ENCODE measurements at places on chromosomes 2 and 18.
A peak's percentile ranks its signal among the peaks of the same experiment; 100 is the strongest.

- no peak for DNase-seq
These were observed 255.3 kb upstream of the FBXO11 start for GRCh38 chr2:48161628-48162027.

GRCh38 chr2:75256485-75256884 is 57.2 kb upstream of the TACR1 start:
- DNase-seq = no peak

DNA sequence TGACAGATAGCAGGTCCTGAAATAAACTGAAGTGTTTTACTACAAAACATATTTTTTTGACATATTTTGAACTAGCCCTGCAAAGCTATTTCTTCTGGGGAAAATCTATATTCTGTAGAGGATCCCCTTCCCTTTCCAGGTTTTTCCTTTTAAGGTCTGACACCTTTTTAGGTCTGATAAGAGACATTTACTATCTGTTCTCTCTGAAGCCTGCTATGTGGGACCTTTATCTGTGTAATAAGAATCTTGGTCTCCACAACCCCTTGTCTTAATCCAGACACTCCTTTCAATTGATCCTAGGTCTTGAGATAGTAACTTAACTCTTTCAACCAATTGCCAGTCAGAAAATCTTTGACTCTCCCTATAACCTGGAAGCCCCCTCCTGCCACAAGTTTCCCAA is 5.5 kb upstream of the PDK1 start:
- DNase-seq = no peak

DNA sequence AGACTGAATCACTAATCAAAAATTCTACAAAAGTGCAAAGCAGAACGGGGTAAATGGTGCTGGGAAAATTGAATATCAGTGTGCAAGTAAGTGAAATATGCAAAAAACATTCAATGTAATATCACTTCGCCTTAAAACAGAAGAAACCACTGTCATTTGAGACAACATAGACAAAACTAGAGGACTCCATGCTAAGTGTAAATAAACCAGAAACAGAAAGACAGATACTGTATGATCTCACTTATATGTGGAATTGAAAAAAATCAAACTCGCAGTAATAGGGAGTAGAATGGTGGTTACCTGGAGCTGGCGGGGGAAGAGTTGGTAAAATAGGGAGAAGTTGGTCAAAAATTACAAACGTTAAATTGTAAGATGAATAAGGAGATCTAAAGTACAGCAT is 1420.0 kb upstream of the CDH2 start:
- no peak for DNase-seq

DNA sequence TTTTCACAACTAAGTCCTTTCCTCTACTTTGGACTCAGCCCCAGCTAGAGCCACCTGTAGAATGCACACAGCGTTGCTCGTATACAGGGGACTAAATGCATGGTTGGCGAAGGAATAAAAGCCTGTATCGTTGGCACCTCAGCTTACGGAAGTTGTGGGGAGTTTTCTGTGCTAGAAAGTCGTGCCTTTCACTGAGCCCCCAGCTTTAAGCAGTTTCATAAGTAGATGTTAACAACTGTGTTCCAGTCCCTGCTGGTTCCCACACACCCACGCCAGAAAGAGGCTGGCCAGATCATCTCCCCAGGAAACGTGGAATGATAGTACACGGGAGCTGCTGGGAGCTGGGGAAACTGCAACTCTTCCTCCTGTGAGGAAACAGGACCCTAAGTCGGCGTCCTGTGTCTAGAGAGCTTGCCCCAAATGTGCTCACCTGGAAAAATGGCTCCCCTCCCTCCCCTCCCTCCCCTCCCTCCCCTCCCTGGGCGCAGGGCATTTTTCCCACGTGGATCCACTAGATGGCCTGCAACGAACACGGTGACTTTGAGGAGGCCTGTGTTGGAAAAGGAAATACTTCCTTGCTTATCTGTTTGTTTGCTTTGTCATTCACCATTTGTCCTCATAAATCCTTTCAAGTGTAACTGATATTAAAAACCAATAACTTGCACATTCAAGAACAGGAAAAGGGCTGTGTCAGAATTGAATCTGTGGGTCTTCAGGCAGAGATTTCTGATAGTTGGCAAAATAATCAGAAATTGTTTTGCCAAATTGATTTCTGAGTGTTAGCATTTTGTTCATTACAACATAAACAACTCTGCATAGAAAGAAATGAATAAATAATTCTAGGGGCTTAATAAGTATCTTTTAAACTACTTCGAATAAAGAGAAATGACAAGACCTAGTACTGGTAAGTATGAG is 43.9 kb upstream of the RFX8 start:
- DNase-seq = no peak

DNA sequence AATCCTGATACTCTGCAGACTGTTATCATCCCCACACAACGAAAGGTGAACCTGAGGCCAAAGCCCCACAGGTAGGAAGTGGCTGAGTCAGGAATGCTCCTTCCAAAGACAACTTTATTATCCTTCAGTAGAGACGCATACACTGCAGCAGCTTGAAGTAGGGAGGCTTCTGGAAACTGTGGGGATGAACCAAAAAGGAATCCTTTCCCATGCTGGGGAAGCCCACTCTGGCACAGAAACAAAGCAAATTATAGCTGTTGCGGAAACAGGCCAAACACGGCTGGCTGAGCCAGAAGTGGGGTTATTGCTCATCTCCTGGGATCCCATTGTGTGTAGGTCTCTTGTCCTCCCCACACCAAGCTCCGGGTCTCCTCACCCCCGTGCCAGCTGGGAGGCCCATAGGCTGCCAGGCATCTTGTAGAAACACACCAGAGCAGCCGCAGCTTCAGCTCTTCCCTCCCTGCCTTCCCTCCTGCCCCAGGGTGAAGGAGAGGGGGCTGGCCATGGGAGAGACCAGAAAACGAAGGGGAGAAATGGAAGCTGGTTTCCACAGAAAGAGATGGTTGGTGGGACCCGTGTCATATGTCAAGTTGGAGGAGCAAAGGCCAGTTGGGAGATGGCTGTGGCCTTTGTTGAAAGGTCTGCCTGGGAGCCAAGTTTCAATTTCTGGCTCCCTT is 176.9 kb upstream of the NABP1 start:
- DNase-seq = no peak

DNA sequence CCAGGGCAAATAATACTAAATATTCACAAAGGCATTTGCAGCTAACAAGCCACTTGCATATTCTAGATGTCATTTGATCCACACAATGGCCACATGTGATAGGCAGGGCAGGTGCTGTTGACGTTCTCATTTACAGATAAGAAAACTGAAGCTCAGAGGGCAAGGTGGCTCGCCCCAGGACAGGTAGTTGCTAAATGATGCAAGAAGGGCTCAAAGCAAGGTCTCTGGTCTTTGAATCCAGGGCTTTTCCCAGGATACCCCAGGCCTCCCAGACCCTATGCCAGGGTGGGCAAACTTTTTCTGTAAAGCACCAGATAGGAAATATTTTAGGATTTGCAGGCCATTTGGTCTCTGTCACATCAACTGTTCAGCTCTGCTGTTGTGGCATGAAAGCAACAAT is 35.1 kb downstream of the LOXHD1 start:
- no peak for DNase-seq

DNA sequence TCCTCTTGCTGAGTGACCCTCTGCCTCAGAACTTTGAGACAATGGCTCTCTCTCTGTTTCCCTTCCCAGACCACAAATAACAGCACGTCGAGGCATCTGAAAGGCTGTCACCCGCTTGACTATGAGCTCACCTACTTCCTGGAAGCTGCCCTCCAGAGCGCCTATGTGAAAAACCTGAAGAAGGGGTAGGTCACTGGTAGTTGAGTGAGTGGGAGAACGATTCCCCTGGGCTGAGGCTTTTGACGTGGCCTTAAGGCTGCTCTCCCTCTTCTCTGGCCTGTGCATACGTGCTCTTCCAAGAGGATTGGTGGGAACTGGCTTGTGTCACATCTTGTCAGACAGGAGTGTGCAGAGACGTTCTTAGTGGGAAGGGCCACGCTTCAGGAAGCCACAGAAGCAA is 63.1 kb upstream of the MCFD2 start:
- DNase-seq = no peak

DNA sequence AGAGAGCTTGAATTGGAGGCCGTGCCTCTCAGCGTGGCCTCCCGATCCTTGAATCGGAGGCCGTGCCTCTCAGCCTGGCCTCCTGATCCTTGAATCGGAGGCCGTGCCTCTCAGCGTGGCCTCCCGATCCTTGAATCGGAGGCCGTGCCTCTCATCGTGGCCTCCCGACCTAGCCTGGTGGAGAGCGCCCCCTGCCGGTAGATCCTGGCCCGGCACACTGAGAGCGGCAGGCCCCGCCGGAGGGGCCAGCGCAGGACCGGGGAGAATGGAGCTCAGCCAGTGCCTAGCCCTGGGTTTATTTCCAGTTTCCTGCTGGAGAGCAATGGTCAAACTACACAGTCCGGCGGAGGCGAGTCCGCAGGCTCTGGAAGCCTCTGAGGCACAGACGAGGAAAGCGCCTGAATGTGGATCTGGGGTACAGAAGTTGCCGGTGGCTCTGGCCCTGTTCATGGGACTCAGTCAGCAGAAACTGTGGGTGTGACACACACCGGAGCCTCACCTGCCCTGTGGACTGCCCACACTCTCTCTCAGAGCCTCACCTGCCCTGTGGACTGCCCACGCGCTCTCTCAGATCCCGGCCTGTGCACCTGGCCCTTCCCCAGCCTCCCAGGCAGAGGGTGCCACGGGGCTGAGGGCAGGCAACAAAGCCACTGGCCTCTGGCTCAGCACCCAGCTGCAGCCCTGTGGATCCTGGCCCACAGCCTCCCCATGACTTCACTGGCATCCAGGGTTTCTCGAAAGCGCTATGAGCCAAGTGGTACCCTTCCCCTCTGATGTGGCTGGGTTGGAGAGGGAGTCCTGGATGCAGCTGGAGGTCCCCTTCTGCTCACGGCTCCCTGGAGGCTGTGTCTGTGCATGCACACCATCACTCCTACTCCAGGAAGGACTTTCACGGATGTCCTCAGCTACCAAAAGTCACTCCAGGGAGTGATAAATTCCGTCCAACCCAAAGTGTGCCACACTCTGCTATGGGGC is 1.5 kb downstream of the IL36B start:
- DNase-seq = no peak

- DNase-seq = no peak
These were observed 95.5 kb upstream of the XIRP2 start for GRCh38 chr2:166792808-166793207.

DNA sequence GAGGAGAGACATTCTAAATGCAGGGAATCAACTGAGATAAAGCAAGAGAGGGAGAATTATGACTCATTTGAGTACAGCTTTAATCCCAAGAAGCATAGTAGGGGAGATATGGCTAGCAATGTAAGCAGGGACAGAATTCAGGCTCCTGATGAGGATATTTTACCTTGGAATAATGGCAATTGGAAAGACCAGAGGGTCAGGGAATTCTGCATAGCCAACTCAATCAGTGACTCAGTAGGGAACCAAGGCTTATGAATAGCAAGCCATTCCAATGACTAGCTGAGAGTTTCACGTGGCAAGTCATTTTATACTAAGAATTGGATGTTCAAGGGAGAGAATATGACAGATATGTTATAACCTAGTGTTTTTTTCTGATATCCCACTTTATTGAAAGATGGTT is 563.8 kb upstream of the NETO1 start:
- DNase-seq = no peak

DNA sequence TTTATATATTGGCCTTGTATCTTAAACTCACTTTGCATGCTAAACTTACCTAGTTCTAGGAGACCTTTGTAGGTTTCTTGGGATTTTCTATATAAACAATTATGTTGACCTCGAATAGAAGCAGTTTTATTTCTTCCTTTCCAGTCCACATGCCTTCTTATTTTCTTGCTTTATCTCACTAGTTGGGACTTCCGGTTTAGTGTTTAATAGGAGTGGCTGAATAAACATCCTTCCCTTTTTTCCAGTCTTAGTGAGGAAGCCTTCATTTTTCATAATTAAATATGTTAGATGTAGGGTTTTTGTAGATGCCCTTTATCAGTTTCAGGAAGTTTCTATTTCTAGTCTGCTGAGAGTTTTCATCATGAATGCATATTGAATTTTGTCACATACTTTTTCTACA is 347.3 kb upstream of the HNRNPA3 start:
- DNase-seq = no peak

- DNase-seq = no peak
These were observed 329.6 kb downstream of the OSR1 start for GRCh38 chr2:19028587-19029375.

GRCh38 chr2:203532957-203533658 is 2.0 kb downstream of the RAPH1 start:
- DNase-seq = no peak

- no peak for DNase-seq
These were observed 35.2 kb downstream of the ZNF516 start for GRCh38 chr18:76459687-76460350.

GRCh38 chr2:97740590-97741182 is 27.3 kb downstream of the ZAP70 start:
- peak; percentile 39 for DNase-seq

- no peak for DNase-seq
These were observed 100.9 kb downstream of the DPP10 start for GRCh38 chr2:114543236-114543766.

DNA sequence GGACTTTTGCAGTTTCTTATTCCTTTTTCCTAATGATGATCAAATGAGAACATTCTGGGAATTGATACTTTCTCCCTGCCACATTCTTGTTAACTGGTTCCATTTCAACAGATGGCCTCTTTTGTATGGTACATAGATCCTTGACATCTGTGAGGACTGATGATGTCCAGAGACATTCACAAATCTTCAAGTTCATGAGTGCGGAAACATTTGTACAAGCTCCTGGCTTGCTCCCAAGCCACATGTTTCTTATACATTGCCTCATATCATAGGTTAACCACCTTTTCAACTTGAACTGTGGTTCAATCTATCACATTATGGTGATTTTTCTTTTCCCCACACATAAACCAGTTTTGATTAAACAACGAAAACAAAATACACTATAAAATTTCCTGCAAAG is 267.3 kb downstream of the CLIP4 start:
- DNase-seq = no peak
